IPS DF 6.9 (cell line): ENCODE measurements at places on chromosomes 3 and 15.

GRCh38 chr3:130662501-130662996, 84.1 kb downstream of the PIK3R4 start:
- H3K27ac ChIP-seq: no peak overlapping the region
- H3K27me3 ChIP-seq: no peaks in the 10 kb centered on the region
- DNase-seq: no peak

DNA sequence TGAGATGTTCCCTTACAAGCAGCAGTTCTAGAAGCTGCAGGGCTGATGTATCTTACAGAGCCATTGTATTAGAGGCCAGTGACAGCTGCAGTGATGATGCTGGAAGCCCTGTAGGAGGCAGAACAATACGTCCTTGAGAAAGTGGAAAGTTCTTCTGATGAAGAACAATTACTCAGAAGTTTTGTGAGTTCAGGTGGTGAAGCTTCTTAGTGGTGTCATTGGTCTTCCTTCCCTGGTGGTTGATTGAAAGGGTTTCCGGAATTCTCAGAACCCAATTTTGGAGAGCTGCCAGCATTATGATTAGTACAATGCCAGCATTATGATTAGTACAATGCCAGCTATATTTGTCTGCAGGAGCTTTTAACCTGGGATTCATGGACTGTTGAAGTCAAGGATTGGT, 356.4 kb downstream of the MFSD1 start:
- H3K36me3 ChIP-seq: no peaks in the 10 kb centered on the region
- H3K4me1 ChIP-seq: no peaks in the 10 kb centered on the region
- no peaks in the 10 kb centered on the region for H3K27me3 ChIP-seq
- no peak overlapping the region for H3K4me3 ChIP-seq

- DNase-seq: no peak
- no peaks in the 10 kb centered on the region for H3K36me3 ChIP-seq
- H3K4me3 ChIP-seq: no peak overlapping the region
These were observed 10.4 kb downstream of the SEMA6D start for GRCh38 chr15:47727676-47728075.

GRCh38 chr3:102178817-102179216, 256.0 kb upstream of the ZPLD1 start:
- H3K4me1 ChIP-seq: peaks cover 2% of the 10 kb centered on the region; the same call in 1 of the 2 replicates
- H3K4me3 ChIP-seq: no peak overlapping the region
- DNase-seq: no peak
- H3K27ac ChIP-seq: no peak overlapping the region
- no peaks in the 10 kb centered on the region for H3K27me3 ChIP-seq

DNA sequence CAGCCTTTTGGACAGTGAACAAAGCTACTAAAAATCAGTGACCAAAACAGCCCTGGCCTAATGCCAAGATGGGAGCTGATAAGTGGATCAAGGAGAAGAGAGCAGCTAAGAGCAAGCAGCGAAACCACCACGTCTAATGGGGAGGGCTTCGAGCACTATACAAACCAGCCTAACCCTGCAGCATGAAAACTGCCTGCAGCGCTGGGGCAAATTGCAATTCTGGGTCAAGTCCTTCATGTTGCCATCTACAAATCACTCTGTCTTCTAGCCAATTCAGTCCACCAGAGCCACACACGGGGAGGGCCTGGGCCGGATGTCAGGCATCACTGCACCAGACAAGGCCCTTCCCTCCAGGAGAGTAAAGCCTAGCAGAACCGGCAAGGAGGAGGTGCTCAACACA, 30.5 kb upstream of the SPATA12 start:
- H3K27ac ChIP-seq: no peak overlapping the region
- DNase-seq: no peak
- H3K4me1 ChIP-seq: no peaks in the 10 kb centered on the region
- H3K4me3 ChIP-seq: no peak overlapping the region
- no peaks in the 10 kb centered on the region for H3K27me3 ChIP-seq

DNA sequence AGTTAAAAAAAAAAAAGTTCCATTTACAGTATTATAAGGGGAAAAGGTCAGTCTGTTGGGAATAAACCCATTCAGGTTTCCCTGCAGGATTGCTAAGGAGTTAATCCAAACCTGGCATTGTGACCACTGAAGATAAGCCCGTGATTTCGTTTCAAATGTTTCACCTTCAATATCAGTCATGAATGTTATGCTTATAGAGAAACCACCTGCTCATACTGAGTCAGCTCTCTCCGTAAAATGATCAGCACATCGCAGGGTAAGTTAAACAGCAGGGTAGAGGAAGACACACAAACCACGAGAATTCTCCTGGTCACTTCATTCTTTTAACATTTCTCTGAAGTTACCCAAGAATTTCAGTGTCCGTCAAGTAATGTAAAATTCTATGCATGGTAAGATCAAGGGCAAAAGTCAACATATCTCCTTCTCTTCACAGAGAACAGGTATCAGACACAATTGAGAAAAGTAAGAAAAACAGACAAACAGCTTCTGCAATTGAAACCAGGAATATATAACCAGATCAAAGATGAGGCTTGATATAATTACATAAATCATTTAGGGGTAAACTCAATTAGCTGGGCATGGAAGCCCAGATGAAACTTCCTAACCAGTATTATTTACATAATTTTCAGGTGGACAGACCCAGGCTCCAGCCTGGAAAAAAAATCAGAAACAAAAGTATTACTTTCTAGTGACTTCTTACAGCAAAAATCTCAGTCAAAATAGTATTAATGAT, 67.6 kb upstream of the ARHGEF3 start:
- no peaks in the 10 kb centered on the region for H3K27me3 ChIP-seq
- no peaks in the 10 kb centered on the region for H3K36me3 ChIP-seq
- H3K4me3 ChIP-seq: no peak overlapping the region

GRCh38 chr3:58899953-58900298, 149.9 kb downstream of the CFAP20DC start:
- H3K4me3 ChIP-seq: no peak overlapping the region
- no peak overlapping the region for H3K27ac ChIP-seq
- no peaks in the 10 kb centered on the region for H3K36me3 ChIP-seq
- no peaks in the 10 kb centered on the region for H3K27me3 ChIP-seq
- peaks cover 2% of the 10 kb centered on the region; the same call in 1 of the 2 replicates for H3K4me1 ChIP-seq
- DNase-seq: no peak

GRCh38 chr3:48157950-48158376, 30.3 kb downstream of the CDC25A start:
- no peaks in the 10 kb centered on the region for H3K27me3 ChIP-seq
- peaks cover 36% of the 10 kb centered on the region for H3K36me3 ChIP-seq
- H3K4me1 ChIP-seq: no peaks in the 10 kb centered on the region

- no peaks in the 10 kb centered on the region for H3K36me3 ChIP-seq
- no peak overlapping the region for H3K4me3 ChIP-seq
- no peak for DNase-seq
- H3K27me3 ChIP-seq: 0 out of 2 replicates have a peak, but pooled peaks cover 1% of the 10 kb centered on the region
- no peaks in the 10 kb centered on the region for H3K4me1 ChIP-seq
These were observed 111.7 kb downstream of the LMLN start for GRCh38 chr3:198071602-198072287.

DNA sequence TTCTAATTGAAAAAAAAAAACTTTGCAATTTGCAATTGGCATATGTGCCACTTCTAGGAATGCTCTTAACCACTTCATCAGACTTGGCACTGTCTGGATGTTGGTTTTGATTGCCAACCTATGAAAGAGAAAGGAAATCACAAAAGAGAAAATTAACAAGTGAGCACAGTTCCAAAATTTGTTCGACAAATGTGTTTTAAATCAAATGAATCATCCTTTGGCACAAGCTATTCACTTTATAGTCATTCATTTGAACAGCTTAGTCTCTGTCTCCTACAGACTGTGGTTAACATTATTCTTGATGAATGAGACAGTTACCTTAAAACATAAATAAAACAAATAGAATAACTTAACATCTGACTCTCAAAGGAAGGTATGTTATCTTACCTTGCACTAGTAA, 265.0 kb downstream of the EPHA3 start:
- DNase-seq: no peak
- no peaks in the 10 kb centered on the region for H3K36me3 ChIP-seq

GRCh38 chr15:81002331-81003096, 1.8 kb downstream of the TLNRD1 start:
- no peaks in the 10 kb centered on the region; the same call in none of the 2 replicates for H3K27me3 ChIP-seq
- no peak overlapping the region for H3K27ac ChIP-seq
- peak overlapping the region; percentile 98; the same call in 1 of the 2 replicates for H3K4me3 ChIP-seq
- H3K4me1 ChIP-seq: peaks cover 6% of the 10 kb centered on the region

DNA sequence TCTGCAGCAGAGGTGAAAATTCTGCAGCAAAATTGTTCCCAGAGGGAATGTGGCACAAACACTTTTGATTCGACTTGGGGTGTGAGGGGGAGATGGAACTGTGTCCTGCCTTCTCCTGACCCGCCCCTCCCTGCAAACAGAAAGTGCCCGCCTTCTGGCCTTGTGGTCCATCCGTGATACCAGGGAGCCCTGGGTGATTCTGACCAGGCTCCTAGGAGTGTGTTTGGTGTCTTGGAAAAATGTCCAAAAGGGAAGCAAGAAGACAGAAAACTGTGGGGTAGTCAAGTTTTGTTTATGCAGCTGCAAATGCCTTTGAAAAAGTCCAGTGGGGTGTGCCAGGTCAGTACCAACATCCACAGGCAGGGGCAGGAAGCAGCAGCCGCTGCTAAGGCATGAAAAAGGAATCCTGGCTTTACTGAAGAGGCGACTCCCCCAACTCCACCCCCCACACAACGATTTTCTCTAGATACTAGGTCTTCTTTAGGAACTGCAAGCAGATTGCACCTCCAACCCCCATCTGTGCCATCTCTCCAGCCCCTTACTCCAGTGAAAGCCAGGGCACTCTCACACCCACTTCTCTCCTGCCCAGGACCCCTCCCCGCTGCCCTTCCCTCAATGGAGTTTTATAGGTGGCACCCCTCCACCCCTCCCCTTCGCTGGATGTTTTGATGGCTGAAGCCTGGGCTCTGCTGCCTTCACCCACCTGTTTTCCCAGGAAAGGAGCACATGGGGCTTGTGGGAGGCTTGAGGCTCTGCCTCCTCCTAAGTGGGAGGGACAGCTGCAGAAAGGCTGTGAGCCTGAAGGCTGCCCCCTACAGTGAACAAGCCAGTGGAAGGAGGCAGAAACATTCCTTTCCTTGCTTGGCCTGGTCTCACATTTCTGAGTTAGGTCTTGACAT, 82.4 kb upstream of the HERC1 start:
- peaks cover 5% of the 10 kb centered on the region for H3K4me1 ChIP-seq
- no peak overlapping the region for H3K4me3 ChIP-seq
- H3K27ac ChIP-seq: no peak overlapping the region
- H3K27me3 ChIP-seq: no peaks in the 10 kb centered on the region
- H3K36me3 ChIP-seq: no peaks in the 10 kb centered on the region
- DNase-seq: peak; percentile 13

- H3K4me3 ChIP-seq: no peak overlapping the region
- no peaks in the 10 kb centered on the region for H3K36me3 ChIP-seq
- H3K27me3 ChIP-seq: no peaks in the 10 kb centered on the region
- no peak overlapping the region for H3K27ac ChIP-seq
- no peaks in the 10 kb centered on the region for H3K4me1 ChIP-seq
- DNase-seq: no peak
These were observed 18.9 kb downstream of the MAGEL2 start for GRCh38 chr15:23628612-23629233.

DNA sequence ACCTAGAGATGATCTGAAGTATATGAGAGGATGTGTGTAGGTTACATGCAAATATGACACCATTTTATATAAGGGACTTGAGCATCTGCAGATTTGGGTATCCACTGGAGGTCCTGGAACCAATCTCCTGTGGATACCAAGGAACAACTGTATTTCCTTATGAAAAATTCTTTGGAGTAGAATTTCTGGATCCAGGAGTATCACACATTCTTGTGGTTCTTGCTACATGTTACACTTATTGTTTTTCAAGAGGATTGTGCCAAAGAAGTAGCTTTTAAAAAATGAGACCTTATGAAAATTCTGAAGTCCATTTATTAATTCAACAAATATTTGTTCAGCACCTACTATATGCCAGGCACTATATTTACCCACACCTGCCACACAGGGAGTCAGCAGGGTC, 15.7 kb upstream of the TBC1D23 start:
- no peak overlapping the region for H3K27ac ChIP-seq
- H3K36me3 ChIP-seq: no peaks in the 10 kb centered on the region
- H3K27me3 ChIP-seq: no peaks in the 10 kb centered on the region
- H3K4me3 ChIP-seq: no peak overlapping the region
- no peak for DNase-seq
- H3K4me1 ChIP-seq: no peaks in the 10 kb centered on the region

GRCh38 chr15:47616876-47617275, 100.4 kb upstream of the SEMA6D start:
- no peaks in the 10 kb centered on the region; the same call in 1 of the 2 replicates for H3K27me3 ChIP-seq
- no peak for DNase-seq
- no peaks in the 10 kb centered on the region for H3K4me1 ChIP-seq
- no peak overlapping the region for H3K4me3 ChIP-seq
- H3K36me3 ChIP-seq: no peaks in the 10 kb centered on the region

DNA sequence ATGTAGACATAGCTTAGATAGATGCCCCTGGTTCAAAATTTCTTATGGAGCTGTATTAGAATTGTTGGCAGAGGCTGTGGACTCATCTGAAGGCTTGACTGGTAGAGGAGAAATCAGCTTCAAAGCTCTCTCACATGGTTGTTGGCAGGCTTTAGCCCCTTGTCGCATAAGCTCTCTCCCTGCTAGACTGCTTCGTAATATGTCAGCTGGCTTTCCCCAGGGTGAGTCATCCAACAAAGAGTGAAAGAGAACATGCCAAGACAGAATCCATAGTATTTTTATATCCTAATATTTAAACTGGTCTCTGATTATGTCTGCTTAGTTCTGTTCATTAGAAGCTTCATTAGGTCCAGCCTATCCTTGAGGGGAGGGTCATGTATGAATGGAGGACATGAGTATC, 427.4 kb upstream of the NAALADL2 start:
- H3K27me3 ChIP-seq: no peaks in the 10 kb centered on the region
- no peaks in the 10 kb centered on the region for H3K4me1 ChIP-seq
- DNase-seq: no peak
- H3K36me3 ChIP-seq: no peaks in the 10 kb centered on the region

GRCh38 chr3:187340578-187340977, 27.6 kb upstream of the RTP4 start:
- no peak overlapping the region for H3K4me3 ChIP-seq
- no peaks in the 10 kb centered on the region for H3K36me3 ChIP-seq
- H3K27ac ChIP-seq: no peak overlapping the region
- H3K4me1 ChIP-seq: no peaks in the 10 kb centered on the region; the same call in 1 of the 2 replicates
- no peaks in the 10 kb centered on the region for H3K27me3 ChIP-seq

DNA sequence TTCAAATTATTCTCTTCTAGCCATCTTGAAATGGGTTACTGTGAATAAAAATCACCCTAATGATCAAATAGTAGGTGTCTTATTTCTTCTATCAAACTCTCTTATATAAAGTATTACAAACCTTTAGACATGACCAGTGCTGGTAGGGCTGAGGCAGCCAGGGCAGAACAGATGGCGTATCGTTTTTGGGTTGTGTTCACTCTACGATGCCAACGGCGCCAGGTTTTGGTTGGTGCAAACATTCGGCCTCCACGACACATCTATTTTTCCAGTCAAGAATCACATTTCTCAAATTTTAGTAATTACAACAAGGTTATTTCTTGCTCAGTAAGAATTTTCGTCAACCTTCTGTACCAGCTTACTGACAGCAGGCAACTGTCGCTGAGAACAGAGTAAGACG, 2.2 kb downstream of the RPL4 start:
- no peak overlapping the region for H3K4me3 ChIP-seq
- no peaks in the 10 kb centered on the region for H3K4me1 ChIP-seq
- DNase-seq: no peak
- peaks cover 35% of the 10 kb centered on the region for H3K36me3 ChIP-seq
